ENCODE measurements at places on chromosomes 1 and 21. TPM values are rescaled to one million over a fixed set of nuclear protein-coding genes. Genes with fewer than 3 reads are reported as not detected.

Gene PPM1J
- total RNA-seq: 1.6 TPM

GRCh38 chr1:237478842-237479241, 411.9 kb downstream of the ZP4 start:
- DNase-seq: no peak

GRCh38 chr1:24673341-24673740, 30.2 kb downstream of the SRRM1 start:
- DNase-seq: no peak

- peak; percentile 54 for DNase-seq
These were observed 193.6 kb downstream of the RPS6KC1 start for GRCh38 chr1:213244664-213245091.
